ENCODE measurements at places on chromosomes 13 and 19.
A peak's percentile ranks its signal among the peaks of the same experiment; 100 is the strongest.

DNA sequence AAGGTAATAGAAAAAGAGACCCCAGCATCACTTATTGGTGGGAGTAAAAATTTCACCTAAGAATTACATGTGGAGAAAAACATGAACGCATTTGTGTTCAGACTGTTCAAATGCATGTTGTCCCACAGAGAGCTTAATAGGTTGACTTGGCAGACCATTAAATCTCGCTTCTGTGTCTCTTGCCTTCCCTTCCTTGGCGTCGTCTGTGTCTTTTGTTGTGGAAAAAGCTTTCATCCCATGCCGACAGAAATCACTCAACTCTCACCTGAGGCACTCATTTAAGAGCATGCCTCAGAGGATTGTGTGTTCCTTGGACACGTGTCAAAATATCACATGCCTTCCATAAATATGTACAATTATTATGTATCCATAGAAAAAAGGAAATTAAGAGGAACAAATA, 24.4 kb upstream of the CACNA1A start:
- no peak for DNase-seq

DNA sequence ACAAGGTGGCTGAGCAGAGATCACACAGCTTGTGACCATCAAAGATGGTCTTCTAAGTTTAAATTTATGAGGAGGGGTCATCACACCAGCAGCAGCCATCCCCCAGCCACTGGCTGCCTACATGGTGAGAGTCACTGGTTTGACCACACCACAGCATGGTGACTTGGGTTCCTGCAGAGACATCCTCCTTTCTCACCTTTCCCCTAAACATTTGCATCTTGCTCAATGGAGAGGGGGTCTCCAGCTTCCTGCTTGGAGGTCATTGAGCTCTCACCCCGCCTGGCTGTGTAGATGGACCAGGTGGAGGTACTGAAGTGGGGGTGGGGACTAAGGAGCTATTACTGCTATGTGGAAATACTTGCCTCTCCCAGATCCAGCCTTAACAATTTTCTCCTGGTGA, 247.6 kb upstream of the ARGLU1 start:
- DNase-seq, result no peak

DNA sequence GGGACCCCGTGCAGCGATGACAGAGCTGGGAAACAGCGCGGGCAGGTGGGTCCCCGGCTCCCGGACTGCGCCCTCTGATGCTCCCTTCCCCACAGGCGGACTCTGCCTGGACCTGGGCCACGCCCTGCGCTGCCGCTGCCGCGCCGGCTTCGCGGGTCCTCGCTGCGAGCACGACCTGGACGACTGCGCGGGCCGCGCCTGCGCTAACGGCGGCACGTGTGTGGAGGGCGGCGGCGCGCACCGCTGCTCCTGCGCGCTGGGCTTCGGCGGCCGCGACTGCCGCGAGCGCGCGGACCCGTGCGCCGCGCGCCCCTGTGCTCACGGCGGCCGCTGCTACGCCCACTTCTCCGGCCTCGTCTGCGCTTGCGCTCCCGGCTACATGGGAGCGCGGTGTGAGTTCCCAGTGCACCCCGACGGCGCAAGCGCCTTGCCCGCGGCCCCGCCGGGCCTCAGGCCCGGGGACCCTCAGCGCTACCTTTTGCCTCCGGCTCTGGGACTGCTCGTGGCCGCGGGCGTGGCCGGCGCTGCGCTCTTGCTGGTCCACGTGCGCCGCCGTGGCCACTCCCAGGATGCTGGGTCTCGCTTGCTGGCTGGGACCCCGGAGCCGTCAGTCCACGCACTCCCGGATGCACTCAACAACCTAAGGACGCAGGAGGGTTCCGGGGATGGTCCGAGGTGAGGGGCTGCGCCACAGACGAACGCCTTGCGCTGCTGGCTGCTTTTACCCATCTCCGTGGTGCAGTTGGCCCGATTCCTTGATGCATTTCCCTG, 7.8 kb upstream of the SELENOV start:
- peak; percentile 18 for DNase-seq

DNA sequence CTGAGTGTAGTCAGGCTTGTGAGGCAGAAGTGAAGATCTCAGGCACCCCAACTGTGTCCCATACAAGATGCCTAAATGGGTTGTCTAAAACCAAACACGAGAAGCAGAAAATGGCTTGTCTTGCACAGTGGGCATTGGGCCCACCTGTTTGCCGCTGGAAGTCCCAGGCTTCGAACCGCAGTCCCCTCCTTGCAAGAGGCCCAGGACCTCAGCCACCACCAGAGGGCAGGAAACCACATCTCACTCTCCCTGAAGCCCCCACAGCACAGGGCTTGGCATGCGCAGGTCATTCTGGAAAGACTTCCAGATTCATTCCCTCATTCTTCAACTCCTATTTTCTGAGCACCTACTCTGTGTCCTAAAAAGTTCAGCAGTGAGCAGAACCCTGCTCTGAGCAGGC, 973.7 kb downstream of the UQCRFS1 start:
- DNase-seq, result no peak

- no peak for DNase-seq
These were observed 59.9 kb upstream of the ZNF85 start for GRCh38 chr19:20863176-20863575.

DNA sequence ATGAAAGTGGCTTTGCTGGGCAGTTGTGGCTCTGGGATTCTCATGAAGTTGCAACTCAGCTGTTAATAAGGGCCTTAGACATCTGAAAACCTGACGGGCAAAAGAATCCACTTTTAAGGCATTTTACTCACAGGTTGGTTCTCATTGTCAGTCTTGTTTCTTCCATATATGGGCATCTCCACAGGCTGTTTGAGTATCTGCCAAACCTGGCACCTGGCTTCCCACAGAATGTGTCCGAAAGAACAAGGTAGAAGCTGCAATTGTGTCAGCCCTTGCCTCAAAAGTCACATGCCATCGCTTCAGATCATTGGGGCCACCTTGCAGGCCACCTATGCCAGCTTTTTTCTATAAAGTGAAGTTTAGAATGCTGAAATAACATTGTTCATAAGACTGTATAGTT, 102.4 kb downstream of the KCTD12 start:
- no peak for DNase-seq

- DNase-seq, result no peak
These were observed 980 bp downstream of the BCKDHA start for GRCh38 chr19:41398598-41398997.

GRCh38 chr13:27504128-27504867, 53.9 kb upstream of the MTIF3 start:
- no peak for DNase-seq

GRCh38 chr19:7326105-7326877, 22.4 kb upstream of the ARHGEF18 start:
- DNase-seq, result peak; percentile 31

- no peak for DNase-seq
These were observed 629.7 kb downstream of the LIG4 start for GRCh38 chr13:107585469-107586180.

GRCh38 chr13:95411428-95412040, 110.3 kb upstream of the ABCC4 start:
- DNase-seq, result no peak

DNA sequence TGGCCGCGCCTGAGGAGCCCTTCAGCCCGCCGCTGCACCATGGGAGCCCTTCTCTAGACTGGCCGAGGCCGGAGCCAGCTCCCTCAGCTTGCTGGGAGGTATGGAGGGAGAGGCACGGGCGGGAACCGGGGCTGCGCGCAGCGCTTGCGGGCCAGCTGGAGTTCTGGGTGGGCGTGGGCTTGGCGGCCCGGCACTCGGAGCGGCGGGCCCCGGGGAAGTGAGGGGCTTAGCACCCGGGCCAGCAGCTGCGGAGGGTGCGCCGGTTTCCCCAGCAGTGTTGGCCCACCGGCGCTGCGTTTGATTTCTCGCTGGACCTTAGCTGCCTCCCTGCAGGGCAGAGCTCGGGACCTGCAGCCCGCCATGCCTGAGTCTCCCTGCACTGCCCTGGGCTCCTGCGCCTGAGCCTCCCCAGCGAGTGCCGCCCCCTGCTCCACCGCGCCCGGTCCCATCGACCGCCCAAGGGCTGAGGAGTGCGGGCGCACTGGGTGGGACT, 1890.0 kb upstream of the PCDH20 start:
- no peak for DNase-seq

GRCh38 chr13:95893861-95894260, 159.3 kb downstream of the UGGT2 start:
- no peak for DNase-seq

- peak; percentile 81 for DNase-seq
These were observed 20.2 kb upstream of the ERVV-1 start for GRCh38 chr19:52993342-52994178.

DNA sequence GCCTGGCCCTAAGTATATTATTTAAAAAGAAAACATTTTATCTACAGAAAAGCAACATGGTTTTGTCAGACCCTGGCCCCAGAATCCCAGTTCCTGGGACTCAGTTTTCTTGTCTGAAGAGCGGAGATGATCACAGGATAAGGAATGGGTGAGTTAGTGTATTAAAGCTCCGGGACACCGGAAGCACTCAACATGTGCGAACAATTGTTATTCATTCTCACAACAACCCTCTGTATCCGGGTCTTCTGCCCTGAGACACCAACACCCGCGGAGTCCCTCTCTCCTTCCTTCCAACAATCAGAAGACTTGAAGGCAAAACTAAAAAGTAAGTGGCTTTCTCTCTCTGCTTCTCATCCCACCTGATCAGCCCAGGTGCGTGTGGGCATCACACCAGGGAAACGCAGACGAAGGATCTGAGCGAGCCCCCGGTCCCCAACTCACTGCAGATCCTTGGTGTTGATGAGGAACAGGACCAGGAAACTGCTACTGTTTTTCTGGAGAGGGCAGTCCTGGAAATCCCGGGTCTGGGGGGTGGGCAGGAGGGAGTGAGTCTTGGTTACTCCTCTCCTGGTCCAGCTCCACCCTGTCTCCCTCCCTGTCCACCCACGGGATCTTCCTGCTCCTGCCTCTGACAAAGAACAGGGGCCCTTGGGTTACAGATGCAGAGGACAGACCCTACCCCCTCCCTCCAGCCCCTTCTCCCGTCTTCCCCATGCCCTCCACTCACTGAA, 2.0 kb downstream of the GPR108 start:
- no peak for DNase-seq

DNA sequence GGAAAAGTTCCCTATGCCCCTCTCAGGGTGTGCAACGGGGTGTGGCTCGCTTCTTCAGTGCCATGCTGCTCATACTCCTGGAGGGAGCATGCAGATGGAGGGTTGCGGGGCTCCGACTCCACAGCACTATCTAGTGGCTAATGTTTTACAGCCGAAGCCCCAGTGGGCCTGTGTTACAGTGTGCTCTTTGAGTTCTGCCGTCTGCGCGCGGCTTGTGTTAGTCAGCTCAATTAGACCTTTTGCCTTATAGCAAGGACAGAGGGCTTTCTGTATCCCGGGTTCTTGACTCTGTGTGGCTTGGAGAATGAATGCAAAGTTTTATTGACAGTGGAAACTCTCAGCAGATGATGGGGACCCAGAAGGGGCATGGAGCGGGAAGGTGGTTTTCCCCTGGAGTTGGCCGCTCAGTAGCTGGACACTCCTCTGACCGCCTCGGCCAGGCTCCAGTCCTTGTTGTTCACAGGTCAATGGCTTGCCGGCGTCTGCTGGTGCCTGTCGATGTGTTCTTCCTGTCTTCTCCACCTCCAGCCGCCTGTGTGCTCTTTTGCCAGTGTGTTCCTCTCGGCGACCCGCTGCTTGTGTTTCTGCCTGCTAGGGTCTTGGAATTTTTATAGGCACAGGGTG, 383.4 kb downstream of the LMO7 start:
- no peak for DNase-seq

DNA sequence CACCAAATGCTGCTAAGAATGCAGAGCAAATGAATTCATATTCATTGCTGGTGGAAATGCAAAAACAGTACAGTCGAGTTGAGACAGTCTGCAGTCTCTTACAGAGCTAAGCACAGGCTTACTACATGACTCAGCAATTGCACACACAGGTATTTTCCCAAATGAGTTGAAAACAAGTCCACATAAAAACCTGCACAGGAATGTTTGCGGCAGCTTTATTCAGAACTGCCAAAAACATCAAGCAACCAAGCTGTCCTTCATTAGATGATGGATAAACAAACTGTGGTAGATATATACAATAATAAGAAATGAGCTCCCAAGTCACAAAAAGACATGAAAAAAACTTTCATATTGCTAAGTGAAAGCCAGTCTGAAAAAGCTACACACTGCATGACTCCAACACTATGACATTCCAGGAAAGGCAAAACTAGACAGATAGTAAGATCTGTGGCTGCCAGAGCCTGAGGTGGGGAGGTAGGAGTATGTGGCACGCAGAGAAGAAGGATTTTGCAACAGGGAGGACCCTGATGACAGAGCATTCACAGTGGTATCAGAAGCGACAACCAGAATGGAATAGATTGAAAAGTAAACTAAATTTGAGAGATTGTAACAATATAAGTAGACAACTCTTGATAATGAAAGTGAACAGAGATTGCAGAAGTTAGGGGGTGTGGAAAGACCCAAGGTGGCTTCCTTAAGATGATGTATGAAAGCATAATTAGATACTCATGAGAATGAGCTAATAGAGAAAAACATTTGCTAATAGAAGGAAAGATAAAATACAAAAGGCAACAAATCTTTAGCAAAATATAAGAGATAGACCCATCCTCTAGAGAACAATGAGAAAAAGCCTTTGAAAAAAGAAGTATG, 52.7 kb downstream of the TSC22D1 start:
- no peak for DNase-seq

GRCh38 chr13:109955598-109955997, 169.2 kb upstream of the IRS2 start:
- no peak for DNase-seq

- DNase-seq, result no peak
These were observed 36.6 kb downstream of the CEBPG start for GRCh38 chr19:33409906-33410685.

- no peak for DNase-seq
These were observed 3.4 kb upstream of the USF2 start for GRCh38 chr19:35265126-35265899.
